Ovary (tissue), 10 donors: ENCODE measurements at places on chromosomes 2 and 18. TPM values are rescaled to one million over a fixed set of nuclear protein-coding genes. Genes with fewer than 3 reads are reported as not detected.

Gene FAM237A
- not detected for total RNA-seq

- DNase-seq: no peak
Measured at GRCh38 chr2:145874466-145874865, 1354.5 kb upstream of the ZEB2 start.

Gene C2orf80
- not detected for total RNA-seq

DNA sequence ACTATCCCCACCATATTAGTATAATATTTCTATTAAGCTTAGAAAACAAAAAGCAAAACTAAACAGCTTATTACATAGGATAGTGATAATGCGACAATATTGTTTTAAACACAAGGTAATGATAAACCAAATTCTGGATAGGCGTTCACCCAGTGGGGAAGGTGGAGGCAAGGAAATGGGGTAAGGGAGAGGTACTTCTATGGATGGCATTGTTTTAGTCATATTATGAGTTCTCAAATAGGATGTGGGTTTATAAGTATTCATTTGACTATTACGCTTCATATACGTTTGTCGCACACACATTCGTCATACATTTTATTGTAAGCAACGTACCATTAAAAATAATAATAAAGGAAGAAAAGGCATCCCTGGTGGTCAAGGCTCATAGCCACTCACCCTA is 88.8 kb upstream of the DNMT3A start:
- no peak for DNase-seq

Gene POTEI
- total RNA-seq: not detected

DNA sequence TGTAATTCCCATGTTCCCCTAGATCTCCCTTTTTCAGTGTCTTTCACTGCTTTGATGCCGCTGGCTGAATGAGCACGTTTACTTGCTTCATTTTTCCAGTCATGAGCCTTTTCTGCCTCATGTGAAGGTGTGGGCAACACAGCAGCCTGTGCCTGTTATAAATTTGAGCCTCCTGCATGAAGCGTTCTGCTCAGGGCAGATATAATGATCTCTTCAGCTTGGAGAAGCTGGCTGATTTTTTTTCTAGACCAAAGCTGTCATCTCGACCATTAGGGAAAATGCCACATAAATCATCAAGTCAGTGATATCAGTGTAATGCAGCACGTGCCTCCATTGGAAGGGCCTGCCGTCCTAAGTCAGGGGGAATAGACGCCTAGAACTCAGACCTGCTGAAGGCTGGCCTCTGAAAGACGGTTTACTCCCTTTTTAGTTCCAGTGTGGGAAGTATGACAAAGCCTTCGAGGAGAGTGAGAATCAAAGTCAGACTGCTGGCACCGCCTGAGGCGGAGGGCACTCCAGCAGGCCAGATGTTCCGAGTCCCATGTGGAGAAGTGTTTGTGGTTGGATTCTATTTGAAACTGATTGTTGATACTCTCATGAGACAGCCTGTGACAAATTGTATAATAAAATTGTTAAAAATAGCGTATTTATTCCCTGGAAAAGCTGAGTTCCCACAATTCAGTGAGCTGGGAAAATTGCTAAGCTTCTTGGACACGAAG is 196.5 kb downstream of the MYO1B start:
- DNase-seq: no peak

- no peak for DNase-seq
Measured at GRCh38 chr2:40160751-40161218, 291.1 kb downstream of the SLC8A1 start.

Gene FBXO15
- 1.4 TPM for total RNA-seq

Gene CLEC4F
- total RNA-seq: 0.46 TPM

- DNase-seq: no peak
Measured at GRCh38 chr2:1658394-1659151, 85.7 kb downstream of the PXDN start.

- no peak for DNase-seq
Measured at GRCh38 chr2:50751311-50752031, 280.5 kb downstream of the NRXN1 start.

DNA sequence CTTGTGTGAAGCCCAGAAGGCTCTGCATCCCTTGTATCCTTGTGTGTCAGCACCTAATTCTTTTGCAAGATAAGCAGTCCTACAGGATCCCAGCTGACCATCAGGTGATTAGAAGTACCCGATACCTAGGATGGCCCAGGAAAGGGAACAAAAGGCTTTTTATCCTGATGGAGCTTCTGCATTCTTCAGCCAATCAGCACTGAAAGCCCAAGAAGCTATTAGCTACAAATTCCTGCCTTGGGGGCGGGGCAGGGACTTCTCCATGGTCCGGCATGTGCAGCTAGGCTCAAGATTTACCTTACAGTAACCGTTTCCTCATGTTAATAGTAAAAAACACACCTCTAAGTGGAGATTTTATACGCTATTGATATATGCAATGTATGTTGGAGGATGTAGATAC is 264.6 kb upstream of the THUMPD2 start:
- no peak for DNase-seq

Gene CDCA7
- 1.2 TPM for total RNA-seq

GRCh38 chr18:58025733-58026132 is 18.3 kb upstream of the NEDD4L start:
- DNase-seq: no peak

DNA sequence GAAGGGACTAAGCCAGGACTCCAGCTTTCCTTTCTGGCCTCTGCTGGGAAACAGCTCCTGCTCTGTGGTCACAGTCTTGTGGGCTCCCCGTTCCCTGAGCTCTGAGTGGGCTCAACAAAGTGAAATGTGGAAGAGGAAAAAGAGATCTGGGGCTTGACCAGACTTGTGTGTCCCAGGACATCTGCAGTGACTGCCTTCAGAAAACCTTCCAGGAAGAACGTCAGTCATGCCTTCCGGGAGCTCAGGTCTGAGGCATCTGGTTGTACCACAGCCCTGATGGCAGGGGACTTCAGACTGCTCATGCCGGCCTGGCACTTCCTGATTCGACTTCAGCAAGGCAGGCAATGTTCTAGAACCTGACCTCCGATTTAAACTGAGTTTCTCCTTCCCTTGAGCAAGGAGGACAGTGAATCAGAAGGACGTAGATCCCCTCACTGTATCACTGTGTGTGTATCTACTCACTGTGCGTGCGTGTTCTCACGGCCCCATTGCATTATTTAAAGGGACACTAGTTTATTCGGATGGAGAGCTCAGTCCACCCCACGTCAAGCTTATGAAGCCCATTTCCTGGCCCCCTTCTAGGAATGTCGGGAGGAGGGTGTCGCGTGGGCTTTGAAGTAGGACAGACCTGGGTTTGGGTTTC is 548 bp upstream of the FBLN7 start:
- no peak for DNase-seq

- no peak for DNase-seq
Measured at GRCh38 chr2:159895258-159896065, 97.5 kb upstream of the CD302 start.
